ENCODE measurements at places on chromosomes 6 and 20.
A peak's percentile ranks its signal among the peaks of the same experiment; 100 is the strongest.

GRCh38 chr6:2007165-2007564 is 238.2 kb downstream of the GMDS start:
- DNase-seq: no peak

DNA sequence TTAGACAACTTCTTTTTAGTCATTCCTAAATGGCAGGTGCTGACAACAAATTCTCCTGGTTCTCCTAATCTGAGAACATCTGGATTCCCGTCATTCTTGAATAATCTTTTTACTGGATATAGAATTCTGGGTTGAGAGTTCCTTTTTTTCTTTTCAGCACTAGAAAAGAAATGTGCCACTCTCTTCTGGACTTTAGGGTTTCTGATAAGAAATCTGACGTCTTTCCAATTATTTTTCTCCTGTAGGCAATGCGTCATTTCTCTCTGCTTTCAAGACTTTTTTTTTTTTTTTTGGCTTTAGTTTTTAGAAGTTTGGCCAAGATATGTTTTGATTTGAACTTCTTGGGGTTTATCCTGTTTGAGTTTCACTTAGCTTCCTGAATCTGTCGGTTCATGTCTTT is 66.1 kb upstream of the RNF24 start:
- DNase-seq: no peak

GRCh38 chr6:116550796-116551195 is 2.8 kb upstream of the CALHM4 start:
- no peak for DNase-seq

DNA sequence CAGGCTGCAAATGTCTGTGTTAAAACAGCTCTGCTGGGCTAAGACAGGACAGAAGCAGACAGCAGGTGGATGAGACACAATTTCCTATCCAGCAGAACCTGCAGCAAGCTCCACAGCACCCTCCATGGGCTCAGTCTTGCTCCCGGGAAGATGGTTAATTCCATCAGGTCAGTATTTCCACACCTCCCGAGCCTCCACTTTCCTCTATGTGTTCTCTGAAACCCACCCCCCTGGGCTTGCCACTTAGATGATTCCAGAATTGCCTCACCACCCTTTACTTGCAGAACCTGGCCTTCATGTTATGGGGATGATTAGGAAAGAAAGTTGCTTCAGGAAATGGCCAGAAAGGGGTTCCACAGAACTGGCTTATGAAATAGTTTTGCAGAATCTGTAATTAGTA is 43.8 kb downstream of the ERMARD start:
- no peak for DNase-seq

DNA sequence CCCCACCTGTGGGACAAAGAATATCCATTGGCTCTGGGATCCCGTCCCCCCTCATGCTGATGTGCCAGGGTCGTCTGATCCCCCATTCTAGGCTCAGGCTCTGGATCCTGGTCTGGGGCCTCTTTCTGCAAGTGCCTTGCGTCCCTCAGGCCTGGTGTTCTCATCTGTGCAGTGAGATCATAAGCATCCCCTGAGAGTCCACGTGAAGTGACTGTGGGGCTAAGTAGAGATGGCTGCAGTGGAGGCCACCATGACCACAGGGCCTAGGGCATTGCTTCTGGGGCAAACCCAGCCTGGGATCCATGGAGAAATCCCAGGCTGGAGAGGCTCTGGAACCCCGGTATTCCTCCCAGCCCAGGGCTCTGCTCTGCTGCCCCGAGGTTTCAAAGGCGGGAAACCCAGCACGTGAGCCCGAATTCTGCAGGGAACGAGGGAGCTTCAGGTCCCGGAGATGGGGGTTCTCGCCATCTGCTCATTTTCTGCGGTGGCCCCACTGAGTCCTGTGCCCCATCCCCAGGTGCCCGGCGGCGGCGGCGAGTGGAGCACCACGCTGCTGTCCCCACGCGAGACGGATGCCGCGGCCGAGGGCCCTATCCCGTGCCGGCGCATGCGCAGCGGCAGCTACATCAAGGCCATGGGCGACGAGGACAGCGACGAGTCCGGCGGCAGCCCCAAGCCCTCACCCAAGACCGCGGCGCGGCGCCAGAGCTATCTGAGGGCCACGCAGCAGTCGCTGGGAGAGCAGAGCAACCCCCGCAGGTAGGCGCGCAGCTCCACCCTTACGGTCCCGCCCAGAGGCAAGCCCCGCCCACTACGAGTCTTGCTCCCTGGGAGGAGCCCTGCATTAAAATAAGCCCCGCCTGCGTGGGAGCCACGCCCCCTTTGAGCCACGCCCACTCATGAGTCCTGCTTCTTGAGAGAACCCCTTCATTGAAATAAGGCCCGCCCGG is 105.5 kb upstream of the MYL9 start:
- peak; percentile 2 for DNase-seq

DNA sequence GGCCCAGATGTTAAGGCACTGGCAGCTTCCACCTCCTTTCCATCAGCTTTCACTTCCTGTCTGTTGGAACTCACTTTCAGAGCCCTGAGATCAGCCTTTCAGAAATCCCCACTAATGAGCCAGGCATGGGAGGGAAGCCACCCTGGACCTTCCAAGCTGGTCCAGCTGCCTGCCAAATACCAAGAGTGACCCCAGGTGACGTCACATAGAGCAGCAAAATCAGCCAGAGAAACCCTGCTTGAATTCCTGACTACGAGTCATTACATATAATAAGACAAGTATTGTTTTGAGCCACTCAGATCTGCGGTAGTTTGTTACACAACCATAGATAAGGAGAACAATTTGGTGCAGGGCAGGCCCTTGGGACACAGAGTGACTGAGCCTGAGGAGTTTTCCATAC is 556.0 kb upstream of the JAG1 start:
- peak; percentile 79 for DNase-seq

DNA sequence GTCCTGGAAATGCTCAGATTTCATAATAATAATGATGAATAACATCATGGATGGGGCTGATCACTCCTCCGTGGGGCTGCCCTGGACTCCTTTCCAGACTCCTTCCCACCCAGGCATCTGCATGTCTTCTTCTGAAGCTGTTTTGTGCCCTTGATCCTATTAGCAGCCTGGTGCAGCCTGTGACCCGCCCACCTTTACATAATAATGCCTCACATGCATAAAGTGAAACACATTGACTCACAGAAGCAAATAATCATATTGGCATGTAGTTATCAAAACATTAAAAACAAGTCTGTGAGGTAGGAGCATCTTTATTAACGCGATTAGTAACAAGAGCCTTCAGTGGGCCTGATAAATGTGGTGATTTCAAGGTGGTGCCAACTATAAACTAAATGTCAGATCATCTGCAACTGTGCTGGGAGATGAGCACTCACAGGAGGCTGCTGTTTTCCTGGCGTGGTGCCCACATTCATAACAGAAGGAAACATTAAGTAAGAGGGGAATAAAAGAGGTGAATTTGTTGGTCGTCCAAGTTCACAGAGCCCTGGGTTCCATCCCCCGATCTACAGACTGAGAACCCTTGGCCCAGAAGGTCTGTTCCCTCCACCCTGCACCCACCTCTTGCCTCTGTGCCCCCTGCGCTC is 344.7 kb downstream of the CDH4 start:
- DNase-seq: no peak

DNA sequence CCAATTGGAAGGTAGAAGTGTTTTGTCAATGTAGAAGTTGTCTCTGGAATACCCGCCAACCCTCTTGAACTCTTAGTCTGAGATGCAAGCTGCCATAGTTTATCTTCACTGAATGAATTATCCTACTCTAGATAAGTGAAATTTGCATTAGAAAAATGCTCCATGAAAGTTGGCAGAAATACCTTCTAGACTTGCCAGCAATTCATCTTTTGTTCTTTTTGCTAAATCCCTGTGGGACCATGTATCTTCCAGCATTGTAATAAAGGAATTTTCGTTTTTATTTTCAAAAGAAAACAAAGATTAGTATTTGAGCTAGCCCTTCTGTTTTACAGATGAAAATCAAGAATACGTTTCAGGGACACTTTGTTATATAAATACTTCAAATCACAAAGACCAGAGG is 244.2 kb downstream of the CBLN4 start:
- no peak for DNase-seq

DNA sequence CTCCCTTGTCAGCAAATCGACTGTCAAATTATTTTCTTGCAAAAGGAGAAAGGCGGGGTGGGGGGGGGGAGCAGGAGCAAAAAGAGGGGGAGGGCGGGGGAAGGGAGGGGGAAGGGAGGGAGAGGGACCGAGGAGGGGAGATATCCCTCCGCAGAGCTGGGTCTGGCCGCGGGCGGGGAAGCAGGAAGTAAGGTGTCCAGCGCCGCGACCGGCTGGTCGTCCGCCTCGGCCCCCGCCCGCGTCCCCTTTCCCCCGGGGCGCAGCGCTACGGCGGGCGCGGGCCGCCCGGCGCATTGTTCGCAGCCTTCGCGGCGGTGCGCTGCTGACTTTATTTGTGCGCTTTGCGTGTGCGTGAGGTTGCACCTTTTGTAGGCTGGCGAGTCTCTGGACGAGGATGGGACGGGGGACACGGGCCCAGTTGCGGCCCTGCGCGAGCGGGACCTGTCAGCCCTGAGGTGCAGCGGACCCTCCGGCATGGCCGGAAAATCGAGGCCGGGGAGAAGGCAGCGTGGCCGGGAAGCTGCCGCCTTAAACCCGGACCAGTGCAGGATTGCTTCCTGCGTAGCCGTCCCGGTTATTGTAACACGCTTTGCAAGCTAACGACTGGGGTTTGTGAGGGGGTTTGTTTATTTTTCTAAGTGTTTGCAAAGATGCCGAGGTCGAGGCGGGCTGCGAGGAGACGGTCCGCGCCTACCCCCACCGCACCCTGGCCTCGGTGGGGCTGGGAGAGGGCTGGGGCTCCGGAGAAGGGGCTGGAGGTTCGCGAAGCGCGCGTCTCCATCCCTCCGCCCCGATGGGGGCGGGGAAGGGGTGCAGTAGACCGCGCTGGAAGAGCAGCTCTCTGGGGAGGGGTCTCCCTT is 675 bp upstream of the TRERF1 start:
- DNase-seq: peak; percentile 79

GRCh38 chr20:55229451-55229850 is 754.1 kb downstream of the DOK5 start:
- DNase-seq: no peak

- DNase-seq: no peak
Measured at GRCh38 chr6:54768494-54768893, 78.1 kb upstream of the FAM83B start.

DNA sequence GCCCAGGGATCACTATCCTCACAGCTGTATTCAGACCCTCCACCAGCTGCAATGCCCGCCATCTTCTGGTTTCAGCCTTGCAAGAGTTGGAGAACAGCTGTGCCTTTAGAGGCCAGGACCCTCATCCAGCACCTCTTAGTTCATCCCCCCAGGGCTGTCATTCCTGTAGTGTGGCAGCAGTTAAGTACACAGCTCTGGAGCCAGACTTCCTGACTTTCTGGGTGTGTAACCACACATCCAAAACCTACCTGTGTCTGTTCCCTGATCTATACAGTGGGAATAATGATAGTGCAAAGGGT is 452 bp upstream of the TREM2 start:
- no peak for DNase-seq

DNA sequence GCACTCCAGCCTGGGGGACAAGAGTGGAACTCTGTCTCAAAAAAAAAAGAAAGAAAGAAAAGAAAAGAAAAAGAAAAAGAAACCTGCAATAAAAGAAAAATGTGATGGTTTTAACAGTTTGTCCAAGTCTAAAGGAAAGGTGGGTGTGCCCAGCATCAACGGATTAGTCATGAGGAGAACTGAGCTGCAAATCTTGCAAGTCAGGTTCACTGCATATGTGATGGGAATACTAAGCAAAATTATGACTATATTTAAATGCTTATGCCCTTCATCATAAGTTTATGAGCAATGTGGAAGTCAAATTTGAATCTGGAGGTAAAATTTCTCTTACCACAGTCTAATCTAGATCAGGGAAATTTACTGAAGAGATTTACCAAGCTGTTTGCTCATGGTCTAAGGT is 13.1 kb upstream of the CDK19 start:
- DNase-seq: no peak

DNA sequence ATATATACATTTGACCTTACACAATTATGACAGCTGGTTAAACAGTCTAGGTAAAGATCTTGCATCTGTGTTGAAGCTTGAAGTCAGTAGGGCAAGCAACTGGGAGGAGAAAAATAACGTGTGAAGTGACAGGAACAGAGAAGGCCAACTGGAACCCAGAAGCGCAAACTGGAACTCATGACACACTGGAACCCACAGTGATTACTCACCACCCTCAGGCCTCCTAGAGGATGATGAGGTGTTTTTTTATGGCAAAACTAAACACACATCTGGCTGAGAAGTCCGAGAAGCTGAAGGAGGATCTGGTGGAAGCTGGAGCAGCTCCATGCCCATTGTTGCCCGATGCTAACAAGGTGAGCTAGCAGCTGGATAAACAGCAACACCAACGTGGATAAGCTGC is 108.1 kb downstream of the TMEM200A start:
- DNase-seq: no peak

GRCh38 chr6:30767944-30768301 is 23.6 kb upstream of the IER3 start:
- DNase-seq: no peak

DNA sequence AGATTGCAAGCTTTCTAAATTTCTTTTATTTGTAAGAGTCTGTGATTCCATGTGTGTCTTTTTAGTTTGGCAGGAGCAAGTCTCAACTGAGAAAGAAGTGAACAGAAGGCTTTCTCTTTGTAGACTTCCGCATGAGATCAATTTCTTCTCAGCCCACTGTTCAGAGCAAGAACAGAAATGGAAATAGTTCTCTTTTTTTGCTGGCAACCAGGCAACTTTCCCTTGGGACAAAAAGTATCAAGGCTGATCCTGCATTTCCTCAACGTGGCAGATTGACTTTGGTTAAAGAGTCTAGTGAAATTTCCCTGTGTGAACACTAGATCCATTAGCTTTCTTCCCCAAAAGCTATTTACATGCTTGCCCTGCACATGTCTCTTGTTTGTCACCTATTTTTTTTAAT is 46.8 kb upstream of the JAG1 start:
- DNase-seq: no peak

DNA sequence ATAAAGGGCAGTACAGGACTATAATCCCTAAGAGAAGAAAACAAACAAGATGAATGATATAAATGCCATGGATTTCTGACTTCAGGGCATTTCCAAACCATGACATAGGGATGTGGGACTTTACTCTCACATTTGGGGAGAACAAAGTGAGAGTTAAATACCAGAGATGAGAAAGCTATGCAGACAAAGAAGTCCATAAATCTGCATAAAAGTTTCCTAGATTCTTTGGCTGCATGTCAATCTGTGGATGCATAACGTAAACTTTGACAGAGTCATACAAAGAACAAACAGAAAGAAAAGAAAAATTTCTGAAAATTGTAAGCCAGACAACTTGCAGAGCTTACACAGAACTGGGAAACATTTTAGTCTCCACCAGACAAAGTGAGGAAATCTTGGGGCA is 11.7 kb downstream of the EPM2A start:
- no peak for DNase-seq

- no peak for DNase-seq
Measured at GRCh38 chr6:161242779-161243693, 30.8 kb downstream of the AGPAT4 start.

GRCh38 chr20:63695424-63696305 is 787 bp upstream of the TNFRSF6B start:
- DNase-seq: no peak

GRCh38 chr6:41878961-41879405 is 16.2 kb downstream of the USP49 start:
- peak; percentile 35 for DNase-seq

GRCh38 chr6:215335-216034 is 76.8 kb upstream of the DUSP22 start:
- DNase-seq: peak; percentile 71

All from ACHN (cell line).